ENCODE measurements at places on chromosomes 3 and 15.

DNA sequence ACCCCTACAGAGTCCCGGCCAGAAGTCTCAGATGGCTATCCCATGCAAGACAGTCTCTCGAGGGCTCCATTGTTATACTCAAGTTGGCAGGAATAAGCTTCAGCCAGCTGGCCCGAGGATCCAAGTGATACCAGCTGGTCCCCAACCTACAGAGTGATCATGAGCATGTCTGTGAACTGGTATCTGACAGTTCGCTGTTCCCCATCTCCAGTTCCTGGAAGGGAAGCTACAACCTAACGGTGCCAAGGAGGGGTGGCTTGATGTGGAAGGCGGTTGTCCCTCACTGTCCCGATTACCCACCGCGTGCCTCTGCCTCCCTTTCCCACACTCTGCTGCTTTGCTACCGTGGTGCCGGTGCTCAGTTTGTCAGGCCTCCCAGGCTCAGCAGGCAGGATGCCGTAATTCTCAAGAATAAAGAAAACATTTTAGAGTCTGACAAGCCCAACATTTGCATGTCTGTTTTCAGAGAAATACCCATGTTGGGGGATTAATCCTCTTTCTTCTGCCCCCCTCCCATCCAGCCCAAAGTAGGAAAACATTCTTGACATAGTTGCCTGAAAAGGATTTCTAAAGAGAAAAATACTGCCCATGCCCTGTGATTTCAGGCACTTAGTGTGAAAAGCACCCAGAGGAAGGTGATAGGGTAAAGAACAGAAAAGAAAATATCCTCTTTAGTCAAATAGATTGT is 49.4 kb upstream of the HES1 start:
- no peak for DNase-seq

GRCh38 chr3:37862903-37863815 is 1.5 kb downstream of the CTDSPL start:
- no peak for DNase-seq

- no peak for DNase-seq
Measured at GRCh38 chr3:170531657-170532335, 54.1 kb downstream of the SLC7A14 start.

GRCh38 chr15:99507016-99507503 is 58.7 kb upstream of the MEF2A start:
- DNase-seq: peak; percentile 38

DNA sequence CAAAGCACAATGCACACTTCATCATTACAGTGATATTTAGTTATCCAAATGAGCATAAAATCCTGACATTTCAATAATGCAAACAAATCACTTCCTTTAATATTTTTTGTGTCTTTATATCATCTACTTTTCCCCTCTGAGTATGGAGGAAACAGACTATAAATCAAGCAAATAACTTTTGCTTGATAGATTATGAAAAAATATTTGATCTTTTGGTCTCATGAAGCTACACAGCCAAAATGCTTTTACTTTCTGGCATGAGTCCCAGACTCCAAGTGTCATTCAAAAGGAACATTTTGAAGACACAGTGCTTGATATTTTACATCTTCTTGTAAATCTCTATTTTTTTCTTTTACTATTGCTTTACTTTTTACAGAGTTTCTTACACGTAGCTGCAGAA is 215.3 kb upstream of the ROBO1 start:
- DNase-seq: peak; percentile 73
